CD8-positive, alpha-beta memory T cell (primary cell): ENCODE measurements at places on chromosomes 13 and 19.

DNA sequence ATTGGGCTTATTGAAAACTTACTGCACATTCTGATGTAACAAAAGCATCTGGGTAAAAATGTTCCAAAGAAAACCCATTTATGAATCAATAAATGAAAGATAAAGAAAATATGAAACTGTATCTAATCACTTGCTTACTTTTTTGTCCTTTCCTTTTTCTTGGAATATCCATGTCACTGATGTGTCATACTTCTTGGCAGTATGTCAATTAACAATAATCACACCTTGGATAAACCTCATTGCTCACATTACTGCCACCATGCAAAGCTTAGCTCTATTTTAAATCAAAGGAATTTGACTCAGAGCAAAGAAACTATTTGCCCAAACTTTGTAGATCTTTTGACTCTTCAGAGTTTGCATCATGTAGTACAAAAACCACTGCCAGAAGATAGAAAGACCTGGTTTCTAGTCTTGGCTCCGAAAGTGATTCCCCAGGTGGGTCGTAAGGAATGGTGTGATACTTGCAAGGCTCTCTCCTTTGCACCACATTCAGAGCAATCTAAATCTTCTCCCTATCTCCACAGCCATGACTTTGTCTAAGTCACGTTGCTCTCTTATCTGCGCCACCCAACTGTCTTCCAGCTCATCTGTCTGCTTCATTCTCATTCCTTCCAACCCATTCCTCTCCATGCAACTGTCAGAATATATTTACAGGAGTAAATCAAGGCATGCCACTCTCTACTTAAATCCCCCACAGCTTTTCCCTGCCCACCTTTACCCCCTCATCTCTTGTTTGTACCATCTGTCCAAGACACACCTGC is 311.9 kb downstream of the COG6 start:
- DNase-seq = no peak

- DNase-seq = no peak
These were observed 159.8 kb downstream of the CYSLTR2 start for GRCh38 chr13:48813518-48813917.

GRCh38 chr13:40648841-40649240 is 17.6 kb downstream of the FOXO1 start:
- no peak for DNase-seq

DNA sequence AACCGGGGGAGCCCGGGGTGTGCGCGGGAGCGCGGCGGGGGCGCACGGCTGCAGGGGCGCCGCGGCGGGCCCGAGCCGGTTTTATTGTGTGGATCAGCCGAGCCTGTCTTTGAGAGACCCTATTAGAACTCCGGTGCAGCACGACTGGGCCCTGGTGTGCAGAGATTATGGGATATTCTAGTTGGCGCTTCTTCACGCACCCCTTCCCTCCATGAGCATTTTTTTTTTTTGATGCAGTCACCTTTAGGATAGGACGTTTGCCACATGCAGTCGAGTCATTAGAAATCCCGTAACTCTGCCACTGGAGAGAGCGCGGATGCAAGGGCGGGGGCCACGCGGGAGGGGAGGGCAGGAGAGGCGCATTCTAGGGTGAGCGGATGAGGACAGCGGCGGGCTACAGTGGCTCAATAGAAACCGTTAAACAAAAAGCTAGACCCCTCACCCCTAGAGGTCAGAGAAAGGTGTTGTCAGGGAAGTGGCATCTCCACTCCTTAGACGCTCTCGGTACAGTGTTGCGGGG is 3.7 kb downstream of the FGF9 start:
- no peak for DNase-seq

GRCh38 chr13:111239764-111240670 is 80.4 kb upstream of the TEX29 start:
- no peak for DNase-seq

DNA sequence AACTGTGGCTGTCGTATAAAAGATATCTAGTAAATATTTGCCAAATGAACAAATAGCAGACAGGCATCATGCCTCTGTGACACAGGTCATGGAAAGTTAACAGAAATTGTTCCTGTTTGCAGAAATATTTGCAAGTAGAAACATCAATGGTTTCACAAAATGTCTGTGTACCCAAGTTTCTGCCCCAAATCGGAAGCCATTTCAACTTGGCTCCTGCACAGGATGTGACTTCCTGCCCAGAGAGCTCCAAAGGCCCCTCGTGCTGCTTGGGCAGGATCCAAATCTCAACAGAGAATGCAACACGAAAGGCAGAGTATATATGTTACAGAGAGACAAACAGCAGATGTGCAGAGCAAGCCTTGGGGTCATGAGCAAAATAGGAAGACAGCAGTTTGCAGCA is 95.5 kb upstream of the SERP2 start:
- no peak for DNase-seq

DNA sequence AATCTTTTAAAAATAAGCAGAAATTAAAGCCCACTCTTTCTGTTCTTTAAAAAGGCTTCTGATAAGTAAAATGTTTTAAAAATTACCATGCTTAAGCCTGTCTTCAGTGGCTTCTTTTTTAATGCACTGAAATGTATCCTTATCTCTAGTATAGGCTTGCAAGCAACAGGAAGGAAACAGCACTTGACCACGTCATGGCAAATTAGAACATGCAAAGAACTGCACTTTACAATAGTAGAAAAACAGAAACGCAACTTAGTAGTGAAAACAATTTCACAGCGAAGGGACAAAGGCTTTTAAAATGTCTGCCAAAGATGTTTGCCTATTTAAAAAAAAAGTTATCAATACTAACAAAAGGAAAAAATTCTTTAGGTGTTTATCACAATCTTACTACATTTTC is 36.3 kb downstream of the ELF1 start:
- DNase-seq = no peak

- no peak for DNase-seq
These were observed 4.6 kb upstream of the PNMA8A start for GRCh38 chr19:46475986-46476385.

- DNase-seq = no peak
These were observed 3.0 kb downstream of the KCTD12 start for GRCh38 chr13:76883236-76883635.

- DNase-seq = peak; percentile 32
These were observed 9.4 kb upstream of the WDR18 start for GRCh38 chr19:974564-975257.
